ENCODE measurements at places on chromosomes 1 and 21. TPM values are rescaled to one million over a fixed set of nuclear protein-coding genes. Genes with fewer than 3 reads are reported as not detected.

DNA sequence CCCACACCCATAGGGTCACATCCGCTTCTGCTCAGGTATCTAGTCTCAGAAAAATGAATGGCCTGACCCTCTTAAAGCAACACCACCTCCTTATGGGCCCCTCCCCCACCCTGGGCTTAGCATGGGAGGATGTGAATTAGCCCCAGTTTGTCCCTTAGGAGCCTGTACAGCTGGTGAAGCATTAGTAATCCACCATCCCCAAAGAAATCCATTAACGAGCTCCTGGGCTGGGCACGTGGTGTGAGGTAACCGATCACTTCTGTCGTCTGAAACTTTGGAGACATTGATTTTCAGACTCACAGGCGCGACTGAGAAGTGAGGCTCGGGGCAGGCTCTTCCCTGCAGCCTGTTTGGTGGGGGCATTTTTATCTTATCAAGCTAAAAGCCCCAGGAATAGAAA, 10.5 kb downstream of the RASSF5 start:
- H3K4me3 ChIP-seq: no peak overlapping the region
- H3K4me1 ChIP-seq: peaks cover 36% of the 10 kb centered on the region
- no peaks in the 10 kb centered on the region for H3K36me3 ChIP-seq
- DNase-seq: no peak

DCDC2B gene
- total RNA-seq: not detected

AKR7A3 gene
- total RNA-seq: 0.15 TPM

DNA sequence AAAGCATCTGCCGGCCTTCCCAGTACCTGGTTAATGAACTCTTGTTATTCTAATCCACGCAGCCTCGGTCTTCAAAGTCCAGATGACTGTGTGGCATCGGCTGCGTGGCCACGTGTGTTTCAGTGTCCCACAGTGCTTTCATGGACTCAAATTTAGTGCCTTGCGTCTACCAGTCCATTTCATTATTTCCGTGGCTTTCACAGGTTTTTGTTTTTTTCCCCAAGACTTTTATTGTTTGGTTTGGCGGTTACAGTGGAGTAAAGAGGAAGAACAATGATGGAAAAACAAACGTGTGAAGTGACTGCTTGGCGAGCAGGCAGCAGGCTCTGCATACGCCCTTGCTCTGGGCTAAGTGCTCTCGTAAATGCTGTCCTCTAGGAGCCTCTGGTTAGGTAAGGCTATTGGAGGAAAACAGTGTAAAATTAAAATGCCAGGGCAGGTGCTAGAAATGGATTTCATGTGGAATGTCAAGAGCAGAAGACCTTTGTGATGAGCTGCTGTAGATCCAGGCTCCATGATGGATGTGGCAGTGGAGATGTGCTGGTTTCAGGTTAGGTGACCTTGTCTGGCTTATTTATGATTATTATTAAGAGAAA, 536.3 kb downstream of the KIF26B start:
- H3K36me3 ChIP-seq: no peaks in the 10 kb centered on the region
- no peak for DNase-seq
- no peaks in the 10 kb centered on the region for H3K4me1 ChIP-seq
- no peak overlapping the region for H3K27ac ChIP-seq
- no peaks in the 10 kb centered on the region for H3K27me3 ChIP-seq

S1PR1 gene
- total RNA-seq: not detected

ZFP69B gene
- 7.7 TPM for total RNA-seq

GRCh38 chr1:117534995-117535467, 70.8 kb upstream of the TENT5C start:
- peak; percentile 31 for DNase-seq
- H3K4me3 ChIP-seq: no peak overlapping the region
- no peaks in the 10 kb centered on the region for H3K27me3 ChIP-seq
- peaks cover 5% of the 10 kb centered on the region for H3K4me1 ChIP-seq
- no peaks in the 10 kb centered on the region for H3K36me3 ChIP-seq
- no peak overlapping the region for H3K27ac ChIP-seq
